ENCODE measurements at places on chromosomes 16 and 17. TPM values are rescaled to one million over a fixed set of nuclear protein-coding genes. Genes with fewer than 3 reads are reported as not detected.

The DPEP1 gene
- 4.0 TPM for total RNA-seq

The SPATA33 gene
- total RNA-seq: 3.8 TPM

The ITGB4 gene
- 83.9 TPM for total RNA-seq

The TBC1D26 gene
- total RNA-seq: 0.47 TPM

DNA sequence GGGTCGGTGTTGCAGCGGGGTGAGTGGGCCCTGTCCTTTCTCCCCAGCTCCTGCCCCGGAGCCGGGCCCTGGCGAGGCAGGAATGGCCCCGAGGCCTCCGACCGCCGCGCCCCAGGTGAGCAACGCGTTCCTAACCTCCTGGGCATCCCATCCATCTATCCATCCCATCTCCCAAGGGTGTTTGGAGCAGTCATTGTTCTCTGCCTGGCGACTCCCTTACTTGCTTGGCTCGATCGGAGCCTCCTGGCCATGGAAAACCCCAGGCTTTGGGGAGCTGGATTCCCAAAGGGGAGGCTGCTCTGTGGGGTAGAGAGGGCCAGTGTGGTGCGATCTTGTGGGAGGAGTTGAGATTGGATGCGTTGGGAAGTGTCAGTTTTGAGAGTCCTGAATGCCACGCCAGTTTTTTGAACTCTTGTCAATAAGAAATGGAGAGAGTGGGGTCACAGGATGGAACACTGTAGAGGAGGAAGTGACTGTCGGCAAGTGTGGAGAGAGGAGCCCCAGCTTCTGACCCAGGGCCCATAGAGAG lies 684 bp downstream of the ZFP90 start:
- H3K4me3 ChIP-seq: peak overlapping the region; percentile 99
- no peak for DNase-seq
- peak overlapping the region; percentile 90 for H3K27ac ChIP-seq

- H3K4me3 ChIP-seq: no peak overlapping the region
- H3K4me1 ChIP-seq: peaks cover 8% of the 10 kb centered on the region
- DNase-seq: no peak
- no peaks in the 10 kb centered on the region for H3K36me3 ChIP-seq
Measured at GRCh38 chr17:40606548-40607353, 40.9 kb downstream of the SMARCE1 start.

DNA sequence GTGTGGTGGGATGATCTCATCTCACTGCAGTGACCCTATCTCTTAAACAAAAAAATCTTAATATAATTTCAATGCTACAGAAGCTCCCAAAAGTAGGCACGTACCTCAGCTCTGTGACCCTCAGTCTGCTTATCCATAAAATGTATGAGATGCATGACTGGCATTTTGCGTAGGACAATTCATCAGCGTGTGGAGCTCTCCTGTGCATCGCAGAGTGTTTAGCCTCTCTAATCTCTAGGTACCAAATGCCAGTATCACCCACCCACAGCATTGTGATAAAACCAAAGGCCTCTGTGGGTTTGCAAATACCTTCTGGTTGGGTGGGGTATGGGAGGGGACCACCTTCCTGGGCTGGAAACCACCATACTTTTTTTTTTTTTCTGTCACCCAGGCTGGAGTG lies 19.0 kb upstream of the TUBG2 start:
- H3K36me3 ChIP-seq: no peaks in the 10 kb centered on the region
- H3K4me3 ChIP-seq: no peak overlapping the region
- no peak for DNase-seq
- H3K27me3 ChIP-seq: no peaks in the 10 kb centered on the region
- H3K4me1 ChIP-seq: no peaks in the 10 kb centered on the region
- H3K27ac ChIP-seq: no peak overlapping the region

- no peaks in the 10 kb centered on the region for H3K4me1 ChIP-seq
- H3K27me3 ChIP-seq: no peaks in the 10 kb centered on the region
- no peak overlapping the region for H3K4me3 ChIP-seq
- no peaks in the 10 kb centered on the region for H3K36me3 ChIP-seq
- DNase-seq: no peak
- H3K27ac ChIP-seq: no peak overlapping the region
Measured at GRCh38 chr17:50833510-50834428, 1.6 kb upstream of the WFIKKN2 start.

GRCh38 chr16:65281586-65281985 lies 159.7 kb upstream of the CDH11 start:
- H3K4me3 ChIP-seq: no peak overlapping the region
- no peak overlapping the region for H3K27ac ChIP-seq
- no peaks in the 10 kb centered on the region for H3K4me1 ChIP-seq
- DNase-seq: no peak
- H3K27me3 ChIP-seq: no peaks in the 10 kb centered on the region
- no peaks in the 10 kb centered on the region for H3K36me3 ChIP-seq

DNA sequence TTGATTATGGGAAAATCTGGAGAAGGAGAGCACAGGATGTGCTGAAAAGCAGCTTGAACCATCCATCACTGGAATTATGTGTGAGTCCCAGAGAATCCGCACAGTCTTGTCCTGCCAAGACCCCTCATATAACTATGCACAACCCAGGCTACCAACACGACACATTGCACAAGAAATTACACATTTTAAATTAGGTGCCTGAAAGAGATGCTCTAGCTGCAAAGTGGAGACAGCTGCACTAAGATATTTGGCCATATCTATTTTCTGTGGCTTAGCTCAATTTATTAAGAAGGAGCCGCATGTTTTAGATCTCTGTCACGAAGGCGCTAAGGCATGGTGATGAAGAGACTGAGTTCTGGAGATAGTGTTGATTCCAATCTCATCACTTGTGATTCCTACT lies 1308.4 kb downstream of the CDH8 start:
- no peak for DNase-seq
- no peaks in the 10 kb centered on the region for H3K27me3 ChIP-seq
- H3K27ac ChIP-seq: no peak overlapping the region

DNA sequence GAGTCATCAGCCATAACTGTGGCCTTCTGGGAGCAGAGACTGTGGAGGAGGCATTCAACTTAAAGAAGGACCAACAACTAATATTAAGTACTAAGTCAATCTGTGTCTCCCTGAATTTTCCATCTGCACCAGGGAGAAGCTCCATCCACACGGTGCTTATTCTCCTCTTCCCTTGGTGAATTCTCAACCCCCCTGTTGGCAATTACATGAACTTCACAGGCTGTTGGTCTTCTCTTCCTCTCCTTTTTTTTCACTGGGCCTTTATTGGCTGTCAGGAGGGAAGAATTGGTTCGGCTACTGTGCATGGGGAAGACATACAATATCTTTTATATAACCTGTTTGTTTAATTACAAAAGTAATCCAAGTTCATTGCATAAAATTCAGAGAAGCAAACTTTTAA lies 152.8 kb upstream of the IRX6 start:
- H3K4me1 ChIP-seq: no peaks in the 10 kb centered on the region
- H3K27ac ChIP-seq: no peak overlapping the region
- no peak overlapping the region for H3K4me3 ChIP-seq
- H3K36me3 ChIP-seq: no peaks in the 10 kb centered on the region

DNA sequence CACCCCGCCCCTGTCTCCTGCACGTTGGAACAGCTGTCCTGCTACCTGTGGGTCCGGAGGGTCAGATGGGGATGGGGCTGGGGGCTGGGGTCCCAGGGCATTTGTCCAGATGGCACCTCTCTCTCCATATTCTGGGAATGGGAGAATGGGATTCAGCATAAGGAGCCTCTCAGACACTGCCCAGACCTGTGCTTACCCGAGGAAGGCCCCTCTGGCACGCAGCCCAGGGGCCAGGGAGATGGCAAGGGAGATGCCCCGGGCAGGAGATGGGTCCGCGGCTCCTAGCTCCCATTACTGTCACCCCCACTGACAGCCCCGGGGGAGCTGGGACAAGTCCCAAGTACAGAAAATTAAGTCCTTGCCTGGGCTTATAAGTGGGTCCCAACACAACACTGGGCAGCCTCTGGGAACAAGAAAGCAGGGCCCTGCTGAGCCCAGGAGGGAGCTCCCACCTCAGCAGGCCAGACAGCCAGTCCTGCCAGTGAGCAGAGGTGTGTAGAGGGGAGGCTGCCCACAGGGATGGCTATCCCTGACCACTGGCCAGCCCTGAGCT lies 1.8 kb downstream of the VASN start:
- H3K4me1 ChIP-seq: peaks cover 99% of the 10 kb centered on the region
- peak overlapping the region; percentile 84 for H3K27ac ChIP-seq
- no peaks in the 10 kb centered on the region for H3K36me3 ChIP-seq

DNA sequence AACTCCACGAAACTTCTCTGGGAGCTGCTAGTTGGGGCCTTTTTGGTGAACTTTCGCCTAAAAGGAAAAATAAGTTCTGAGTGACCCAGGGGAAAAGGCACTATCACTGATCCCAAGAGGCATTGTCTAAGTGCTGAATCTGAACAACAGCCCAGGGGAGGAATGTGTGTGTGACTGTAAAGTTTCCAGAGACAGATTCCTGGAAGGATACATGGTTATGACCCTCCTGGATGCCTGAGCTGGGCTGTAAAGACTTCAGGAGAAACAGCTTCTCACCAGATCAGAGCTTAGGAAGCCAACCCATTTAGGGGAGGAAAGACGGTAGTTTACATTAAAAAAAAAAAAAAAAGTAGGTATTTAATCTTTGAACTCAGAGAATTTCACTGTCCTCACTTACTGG lies 20.2 kb downstream of the HIGD1B start:
- H3K27me3 ChIP-seq: no peaks in the 10 kb centered on the region
- no peak for DNase-seq

GRCh38 chr16:79571065-79571902 lies 29.3 kb downstream of the MAF start:
- no peaks in the 10 kb centered on the region for H3K36me3 ChIP-seq
- no peak for DNase-seq
- no peak overlapping the region for H3K27ac ChIP-seq
- H3K4me1 ChIP-seq: no peaks in the 10 kb centered on the region

DNA sequence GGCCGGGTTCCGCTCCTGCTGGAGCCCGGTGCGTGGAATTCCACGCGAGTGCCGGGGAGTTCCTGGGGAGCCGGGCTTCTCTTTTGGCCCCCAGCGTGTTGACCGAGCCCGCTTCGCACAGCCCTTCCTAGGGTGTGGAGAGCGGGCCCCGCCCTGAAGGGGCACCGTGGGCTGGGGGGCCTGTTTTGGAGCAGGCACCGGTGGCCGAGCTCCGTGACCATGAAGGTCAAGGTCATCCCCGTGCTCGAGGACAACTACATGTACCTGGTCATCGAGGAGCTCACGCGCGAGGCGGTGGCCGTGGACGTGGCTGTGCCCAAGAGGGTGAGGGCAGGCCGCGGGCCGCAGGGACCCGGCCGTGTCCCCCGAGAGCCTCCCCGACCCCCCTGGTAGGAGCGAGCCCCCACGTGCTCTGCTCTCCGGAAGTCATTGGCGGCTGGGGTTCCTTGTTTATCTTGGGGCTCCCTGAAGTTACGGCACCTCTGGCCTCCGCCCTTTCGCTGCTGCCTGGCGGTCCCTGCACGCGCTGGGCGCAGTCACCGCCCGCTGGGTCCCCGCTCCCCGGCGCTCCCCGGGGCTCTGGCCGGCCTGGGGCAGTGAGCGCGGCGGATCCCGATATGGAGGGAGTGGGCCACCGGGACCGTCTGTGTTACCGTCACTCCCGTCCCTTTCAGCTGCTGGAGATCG lies 528 bp downstream of the HAGHL start:
- peak overlapping the region; percentile 29 for H3K27ac ChIP-seq
- DNase-seq: peak; percentile 87
- H3K4me1 ChIP-seq: peaks cover 55% of the 10 kb centered on the region
- H3K36me3 ChIP-seq: peaks cover 6% of the 10 kb centered on the region
- peaks cover 42% of the 10 kb centered on the region for H3K27me3 ChIP-seq

DNA sequence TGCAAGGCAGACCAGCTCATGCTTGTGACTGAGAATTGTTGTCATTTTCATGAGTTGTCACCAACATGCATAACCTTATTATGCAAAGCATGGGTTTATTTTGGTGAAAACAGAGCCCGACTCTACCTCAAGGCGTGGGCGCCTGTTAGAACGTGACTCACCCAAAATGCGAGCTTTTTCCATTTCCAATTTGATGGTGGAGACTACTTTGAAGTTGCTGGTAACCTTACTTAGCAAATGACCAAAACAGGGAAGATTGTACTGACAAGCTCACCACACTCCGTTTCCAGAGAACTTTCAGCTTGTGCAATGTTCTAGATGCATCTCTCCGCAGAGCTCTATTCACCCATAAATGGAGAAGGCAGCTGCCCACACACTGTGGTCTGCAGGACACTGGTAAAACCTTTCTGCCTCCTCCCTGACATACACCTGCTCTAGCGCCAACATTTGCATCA lies 284.5 kb downstream of the MAF start:
- H3K4me1 ChIP-seq: no peaks in the 10 kb centered on the region
- H3K27ac ChIP-seq: no peak overlapping the region
- H3K27me3 ChIP-seq: no peaks in the 10 kb centered on the region
- H3K36me3 ChIP-seq: no peaks in the 10 kb centered on the region

DNA sequence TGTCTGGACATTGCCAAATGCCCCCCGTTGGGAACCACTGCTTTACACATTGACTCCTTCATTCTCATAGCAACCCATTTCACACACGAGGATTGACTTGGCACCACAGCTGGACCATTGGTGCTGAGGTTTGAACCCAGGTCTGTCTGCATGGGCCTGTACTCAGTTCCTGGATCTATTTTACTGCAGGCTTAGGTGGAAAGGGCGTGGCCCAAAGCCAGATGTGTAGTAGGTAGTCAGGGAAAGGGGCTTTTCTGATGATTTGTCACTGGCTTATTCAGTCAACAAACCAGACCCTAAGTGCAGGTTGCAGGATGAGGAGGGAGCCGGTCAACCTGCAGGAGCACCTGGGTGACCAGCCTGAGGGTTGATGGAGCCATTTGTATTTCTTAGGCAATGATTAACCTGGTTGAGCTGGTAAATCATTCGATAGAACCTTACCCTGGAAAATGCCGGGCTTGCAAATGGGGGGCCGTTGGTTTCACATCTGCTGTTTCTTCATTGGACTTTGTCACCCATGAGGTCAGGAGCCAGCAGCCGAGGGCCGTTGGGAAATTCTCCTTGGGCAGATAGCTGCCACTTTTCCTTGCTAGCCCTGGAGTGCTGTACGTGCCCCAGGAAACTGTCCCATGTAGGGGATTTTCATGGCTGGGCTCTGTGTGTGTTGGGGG lies 104.4 kb downstream of the CMIP start:
- no peaks in the 10 kb centered on the region for H3K36me3 ChIP-seq
- no peak overlapping the region for H3K27ac ChIP-seq
- peak; percentile 40 for DNase-seq
- no peak overlapping the region for H3K4me3 ChIP-seq
- H3K4me1 ChIP-seq: peaks cover 100% of the 10 kb centered on the region

- peak; percentile 2 for DNase-seq
- H3K36me3 ChIP-seq: no peaks in the 10 kb centered on the region
- H3K4me1 ChIP-seq: no peaks in the 10 kb centered on the region
- H3K27me3 ChIP-seq: no peaks in the 10 kb centered on the region
- H3K4me3 ChIP-seq: no peak overlapping the region
- H3K27ac ChIP-seq: no peak overlapping the region
Measured at GRCh38 chr16:49932946-49933345, 77.0 kb upstream of the ZNF423 start.
